ENCODE measurements at places on chromosomes 2 and 18.

- no peak overlapping the region for H3K4me3 ChIP-seq
- H3K4me1 ChIP-seq, result no peaks in the 10 kb centered on the region
- no peak overlapping the region for H3K27ac ChIP-seq
- DNase-seq, result no peak
- no peaks in the 10 kb centered on the region for H3K27me3 ChIP-seq
Measured at GRCh38 chr2:233821709-233822100, 32.6 kb downstream of the HJURP start.

GRCh38 chr2:170647741-170648436 lies 67.2 kb upstream of the SP5 start:
- no peaks in the 10 kb centered on the region for H3K27me3 ChIP-seq
- no peak for DNase-seq
- no peak overlapping the region for H3K27ac ChIP-seq
- H3K4me3 ChIP-seq, result no peak overlapping the region
- no peaks in the 10 kb centered on the region for H3K36me3 ChIP-seq

GRCh38 chr18:44541781-44542180 lies 138.9 kb upstream of the SETBP1 start:
- no peak overlapping the region for H3K4me3 ChIP-seq
- H3K27me3 ChIP-seq, result no peaks in the 10 kb centered on the region
- H3K4me1 ChIP-seq, result no peaks in the 10 kb centered on the region
- H3K36me3 ChIP-seq, result no peaks in the 10 kb centered on the region
- DNase-seq, result no peak

DNA sequence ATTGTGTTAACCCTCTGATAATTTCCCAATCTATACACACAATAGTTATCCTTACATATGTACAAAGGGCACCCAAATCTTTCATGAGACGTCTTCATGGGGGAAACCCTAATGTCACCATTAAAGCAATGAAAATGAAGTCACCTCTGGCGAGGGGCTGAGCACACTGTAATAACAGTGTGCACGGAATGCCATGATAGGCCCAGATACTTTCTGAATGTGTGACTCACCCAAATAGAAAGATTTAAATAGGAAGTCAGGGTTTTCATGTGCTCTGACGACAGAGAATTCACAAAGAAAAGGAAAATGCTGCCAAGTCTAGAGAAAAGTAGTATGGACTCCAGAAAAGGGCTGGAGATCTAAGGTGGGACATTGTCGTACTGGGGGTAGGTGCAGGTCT lies 128.3 kb downstream of the SATB2 start:
- no peaks in the 10 kb centered on the region for H3K4me1 ChIP-seq
- H3K4me3 ChIP-seq, result no peak overlapping the region
- H3K27ac ChIP-seq, result no peak overlapping the region
- no peaks in the 10 kb centered on the region for H3K36me3 ChIP-seq
- no peak for DNase-seq
- H3K27me3 ChIP-seq, result no peaks in the 10 kb centered on the region

- no peaks in the 10 kb centered on the region for H3K27me3 ChIP-seq
- DNase-seq, result no peak
- no peak overlapping the region for H3K27ac ChIP-seq
Measured at GRCh38 chr18:60943297-60943696, 389.9 kb upstream of the CDH20 start.

GRCh38 chr2:11559066-11559785 lies 25.4 kb downstream of the GREB1 start:
- no peak overlapping the region for H3K27ac ChIP-seq
- H3K27me3 ChIP-seq, result no peaks in the 10 kb centered on the region
- no peak for DNase-seq
- H3K4me1 ChIP-seq, result no peaks in the 10 kb centered on the region

DNA sequence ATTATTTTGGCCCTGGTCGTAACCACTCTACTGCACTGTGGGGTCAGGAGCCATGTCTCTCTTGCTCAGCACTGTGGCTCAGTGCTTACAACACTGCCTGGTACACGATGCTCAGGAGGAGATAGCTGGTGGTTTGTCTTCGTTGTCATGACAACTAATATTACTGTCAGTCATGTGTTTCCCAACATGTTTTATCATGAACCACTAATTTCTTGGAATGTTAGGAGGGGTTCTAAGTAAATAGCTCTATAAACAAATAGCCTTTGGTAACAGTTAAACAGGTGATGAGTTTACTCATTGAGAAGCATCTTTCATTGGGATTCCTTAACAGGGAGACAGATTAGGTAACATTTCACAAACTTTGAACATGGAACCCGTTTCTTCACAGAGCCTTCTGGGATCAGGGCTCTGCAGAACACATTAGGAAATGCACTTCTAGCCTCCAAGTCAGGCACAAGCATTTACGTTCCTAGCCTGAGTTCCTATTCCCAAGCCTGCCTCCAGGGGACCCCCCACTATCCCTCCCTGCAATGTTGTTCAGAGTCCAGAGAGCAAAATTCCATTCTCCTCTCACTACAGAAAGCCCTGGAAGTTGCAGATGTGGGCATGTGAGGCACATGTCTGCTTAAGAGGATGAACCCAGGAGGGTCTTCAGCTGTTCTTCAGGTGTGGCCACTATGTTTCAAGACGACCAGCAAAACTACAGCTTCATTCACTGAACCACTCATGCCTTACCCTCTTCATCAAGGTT lies 6.4 kb upstream of the RBM44 start:
- H3K27me3 ChIP-seq, result no peaks in the 10 kb centered on the region
- H3K27ac ChIP-seq, result no peak overlapping the region
- H3K36me3 ChIP-seq, result no peaks in the 10 kb centered on the region
- no peak for DNase-seq

DNA sequence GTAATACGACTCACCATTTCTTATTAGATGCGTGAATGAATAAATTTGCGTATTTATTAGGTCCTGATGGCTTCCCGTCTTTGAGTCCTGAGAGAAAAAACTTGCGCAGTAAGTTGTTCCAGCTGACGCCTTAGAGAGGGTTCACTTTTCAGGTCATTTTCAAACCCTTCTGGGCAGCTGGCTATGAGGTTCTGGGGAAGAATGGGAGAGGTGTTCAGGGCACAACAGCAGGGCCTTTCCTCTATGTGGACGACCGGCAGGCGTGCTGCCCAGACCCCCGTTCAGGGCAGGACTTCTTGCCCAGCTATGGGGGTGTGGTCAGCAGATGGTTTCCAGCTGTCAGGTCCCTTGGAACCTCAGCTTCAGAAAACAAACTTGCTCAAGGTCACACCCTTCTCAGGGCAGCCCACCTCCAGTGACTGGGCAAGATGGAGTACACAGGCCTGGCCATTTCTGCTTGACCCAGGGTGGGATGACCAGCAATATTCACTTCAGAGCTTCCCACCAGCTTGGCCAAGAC lies 61.1 kb upstream of the TNP1 start:
- no peak for DNase-seq
- H3K4me1 ChIP-seq, result no peaks in the 10 kb centered on the region
- H3K36me3 ChIP-seq, result no peaks in the 10 kb centered on the region
- no peak overlapping the region for H3K27ac ChIP-seq

DNA sequence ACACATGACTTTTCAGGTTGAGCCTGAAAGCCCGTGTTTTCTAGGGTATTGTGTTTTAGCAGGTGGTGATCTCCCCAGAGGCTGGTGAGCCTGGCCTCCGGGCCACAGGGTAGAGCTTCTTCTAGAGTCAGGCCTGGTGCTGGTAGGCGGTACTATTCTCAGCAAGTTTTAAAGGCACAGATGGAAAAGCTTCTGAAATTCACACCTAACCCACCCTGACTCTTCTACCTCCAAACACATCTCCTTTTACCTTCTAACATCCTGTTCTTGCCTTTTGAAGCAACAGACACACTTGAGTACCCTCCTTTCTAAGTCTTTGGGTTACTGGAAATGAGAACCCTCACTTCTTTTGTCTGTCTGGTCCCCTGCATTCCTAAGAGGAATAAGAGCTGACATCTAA lies 191.1 kb downstream of the SETBP1 start:
- H3K4me1 ChIP-seq, result no peaks in the 10 kb centered on the region
- H3K27ac ChIP-seq, result no peak overlapping the region
- no peak for DNase-seq
- H3K27me3 ChIP-seq, result no peaks in the 10 kb centered on the region
- no peak overlapping the region for H3K4me3 ChIP-seq
- H3K36me3 ChIP-seq, result no peaks in the 10 kb centered on the region

Data from naive thymus-derived CD4-positive, alpha-beta T cell (primary cell).